Stimulated activated CD8-positive, alpha-beta memory T cell treated with anti-CD3 and anti-CD28 coated beads, Interleukin-4, amount 100 ng/mL, for 1 hour (primary cell): ENCODE measurements at places on chromosomes 2 and 18.

DNA sequence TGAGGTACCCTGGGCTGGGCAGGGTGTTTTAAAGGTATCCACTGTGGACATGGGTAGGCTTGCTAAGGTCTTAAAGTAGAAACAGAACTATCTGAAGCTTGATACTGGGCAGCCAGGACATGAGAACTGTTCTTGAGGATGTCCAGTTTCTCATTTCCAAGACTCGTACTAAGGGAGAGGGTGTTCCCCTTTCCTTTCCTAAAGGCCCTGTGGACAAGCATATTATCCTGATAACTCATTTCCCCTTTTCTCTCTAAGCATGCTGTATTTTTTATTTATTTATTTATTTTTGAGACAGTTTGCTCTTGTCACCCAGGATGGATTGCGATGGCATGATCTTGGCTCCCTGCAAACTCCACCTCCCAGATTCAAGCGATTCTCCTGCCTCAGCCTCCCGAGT is 273.6 kb downstream of the PRKCE start:
- no peak for DNase-seq

GRCh38 chr18:9792565-9793245 is 84.6 kb downstream of the RAB31 start:
- DNase-seq, result no peak

DNA sequence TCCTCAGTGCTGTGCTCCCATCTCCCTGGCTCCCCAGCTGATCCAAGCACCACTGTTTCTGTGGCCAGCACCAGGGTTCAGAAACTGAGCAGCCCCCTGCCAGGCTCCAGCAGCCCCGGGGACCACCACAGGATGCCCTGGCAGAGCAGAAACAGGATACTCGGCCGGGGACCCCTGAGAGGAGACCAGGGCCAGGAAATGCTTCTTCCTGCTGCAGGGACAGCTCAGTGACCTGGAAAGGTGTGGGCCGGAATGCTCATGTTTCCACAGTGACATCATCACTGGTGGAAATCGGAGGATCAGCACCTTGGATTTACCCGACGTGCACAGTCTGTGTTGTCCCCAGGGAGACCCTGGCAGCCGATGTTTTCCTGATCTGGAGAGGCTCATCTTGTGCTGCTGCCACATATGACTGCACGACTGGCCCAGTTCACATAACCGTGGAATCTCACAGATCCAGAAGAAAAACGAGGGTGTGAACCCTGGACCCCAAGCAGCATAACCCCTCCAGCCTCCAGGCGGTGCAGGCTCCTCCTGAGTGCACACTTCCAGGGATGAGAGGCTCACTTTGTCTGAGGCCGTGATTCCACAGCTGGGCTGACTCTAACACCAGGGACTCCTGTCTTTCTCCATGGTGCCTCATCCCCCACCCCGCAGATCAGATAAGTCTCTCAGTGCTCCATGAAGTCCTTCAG is 58.0 kb downstream of the DDX1 start:
- no peak for DNase-seq

DNA sequence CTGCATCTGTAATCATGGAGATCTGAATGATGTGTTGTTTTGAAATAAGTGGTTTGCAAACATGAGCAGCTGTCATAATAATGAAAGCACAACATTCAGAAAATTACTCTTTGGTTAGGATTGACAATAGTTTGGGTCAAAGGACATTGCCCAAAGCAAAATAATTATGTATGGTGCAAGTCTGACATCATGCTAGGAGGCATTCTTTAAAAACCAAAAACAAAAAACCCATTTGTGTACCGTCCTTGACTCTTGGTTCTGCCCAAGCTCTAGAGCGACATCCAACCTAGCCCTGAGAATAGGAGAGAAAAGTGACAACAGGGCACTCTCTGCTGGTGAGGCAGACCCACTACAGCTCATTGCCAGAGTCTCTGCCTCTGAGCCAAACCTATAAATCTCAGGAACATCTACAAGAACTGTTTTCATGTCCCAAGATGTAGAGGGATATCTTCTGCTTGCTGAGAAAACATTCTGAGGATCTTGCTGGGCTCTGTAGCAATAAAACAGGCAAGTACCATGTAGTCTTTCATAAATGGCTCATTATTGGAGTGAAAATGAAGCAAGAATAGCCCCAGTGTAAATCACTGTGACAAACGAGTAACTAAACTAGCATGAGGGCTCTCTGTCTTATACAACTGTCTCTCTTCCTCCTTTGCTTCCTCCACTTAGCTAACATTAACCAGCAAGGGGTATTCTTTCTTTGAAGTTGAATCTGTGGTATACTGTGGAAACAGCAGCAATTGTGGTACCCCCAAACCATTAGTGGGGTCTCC is 266.8 kb upstream of the CXCR4 start:
- no peak for DNase-seq

- no peak for DNase-seq
Observed at GRCh38 chr2:236309669-236310029, 45.4 kb upstream of the ASB18 start.
